ENCODE measurements at places on chromosomes 7 and 10.

DNA sequence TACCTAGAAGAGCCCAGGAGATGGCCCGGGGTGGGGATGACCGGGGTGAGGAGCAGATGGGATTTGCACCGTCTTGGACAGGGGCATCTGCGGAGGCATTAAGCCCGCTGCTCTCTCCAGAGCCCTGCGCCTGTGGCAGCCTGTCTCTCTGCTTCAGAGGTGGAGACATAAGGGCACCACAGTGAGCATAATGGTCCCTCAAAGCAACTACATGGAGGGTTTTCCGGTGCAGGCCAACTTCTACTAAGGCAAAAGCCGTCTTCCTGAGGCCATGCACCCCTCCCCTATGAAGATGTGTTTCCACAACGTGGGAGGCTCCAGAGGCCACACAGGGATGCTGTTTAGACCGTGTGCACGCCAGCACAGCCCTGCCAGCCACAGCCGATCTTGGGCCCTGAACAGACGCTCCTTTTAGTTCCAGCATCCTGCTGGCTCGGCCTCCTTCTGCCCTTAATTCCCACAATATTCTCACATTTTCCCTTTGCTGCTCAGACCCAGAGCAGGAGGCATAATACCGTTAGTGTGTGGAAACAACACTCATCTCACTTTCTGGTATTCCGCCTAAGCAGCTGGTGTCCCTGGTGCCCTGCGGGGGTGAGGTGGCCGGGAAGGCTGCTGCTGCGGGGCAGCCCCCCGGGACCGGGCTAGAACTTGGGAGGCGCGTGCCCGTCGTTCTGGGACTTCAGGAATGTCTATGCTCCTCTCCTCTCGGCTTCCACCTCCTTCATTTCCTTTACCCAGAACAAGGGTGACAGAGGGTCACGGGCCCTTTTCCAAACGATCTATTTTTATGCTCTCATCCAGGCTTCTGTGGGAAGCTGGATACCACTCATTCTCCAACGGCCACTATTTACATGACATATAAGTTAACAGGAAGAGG lies 266.9 kb downstream of the TNS3 start:
- no peak for DNase-seq

DNA sequence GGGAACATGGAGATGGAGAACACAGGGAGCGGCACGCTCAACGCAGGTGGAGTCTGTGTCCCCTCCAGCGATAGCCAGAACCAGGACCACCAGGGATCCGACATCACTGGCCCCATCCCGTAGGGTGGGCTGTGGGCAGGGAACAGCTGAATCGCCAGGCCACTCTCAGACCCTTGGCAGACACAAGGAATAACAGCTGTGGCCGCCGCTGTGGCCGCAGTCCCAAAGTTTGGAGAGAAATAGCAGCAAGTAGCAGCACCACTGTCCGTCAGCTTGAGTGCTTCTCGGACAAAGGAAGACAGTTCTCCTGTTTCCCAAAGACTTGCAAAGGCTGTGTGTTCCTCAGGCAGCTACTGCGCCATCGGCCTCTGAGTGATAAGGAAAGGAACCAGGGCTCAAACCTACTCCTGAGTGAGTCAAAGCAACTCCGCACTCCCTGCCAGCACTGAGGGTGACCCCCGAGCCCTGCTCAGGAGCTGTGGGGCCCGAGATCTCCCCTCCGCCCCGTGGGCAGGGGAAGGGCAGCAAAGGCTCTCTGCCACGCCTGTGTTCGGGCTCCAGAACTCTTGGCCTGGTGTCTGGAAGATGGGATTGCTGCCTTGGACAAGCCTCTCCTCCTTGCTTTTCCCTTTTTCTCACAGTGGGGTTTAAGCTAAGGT lies 82.3 kb upstream of the FAM20C start:
- no peak for DNase-seq

- no peak for DNase-seq
Observed at GRCh38 chr10:128549101-128549608, 422.9 kb upstream of the MKI67 start.

GRCh38 chr7:130875265-130875741 lies 141.3 kb upstream of the KLF14 start:
- DNase-seq: peak; percentile 39

GRCh38 chr7:10473569-10473968 lies 500.1 kb upstream of the PHF14 start:
- DNase-seq: no peak

GRCh38 chr7:41979834-41980307 lies 257.1 kb downstream of the GLI3 start:
- DNase-seq: no peak

Measured in activated CD4-positive, CD25-positive, alpha-beta regulatory T cell (primary cell).